Myocyte (in vitro differentiated cells): ENCODE measurements at places on chromosomes 6 and 20.
A peak's percentile ranks its signal among the peaks of the same experiment; 100 is the strongest.

DNA sequence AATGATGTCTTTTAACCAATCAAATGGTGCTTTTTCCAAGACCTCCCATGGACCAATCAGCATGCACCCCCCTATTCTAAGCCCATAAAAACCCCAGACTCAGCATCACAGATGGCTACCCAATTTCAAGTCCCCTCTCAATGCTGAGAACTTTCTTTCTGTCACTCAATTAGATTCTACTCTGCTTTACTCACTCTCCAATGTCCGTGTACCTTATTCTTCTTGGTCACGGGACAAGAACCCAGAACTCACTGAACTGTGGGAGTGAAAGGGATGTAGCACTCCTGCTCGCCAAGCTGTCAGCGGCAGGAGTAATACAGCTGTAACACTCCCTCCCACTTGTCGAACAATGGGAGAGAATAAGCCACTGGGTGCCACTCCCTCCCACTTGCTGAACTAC lies 20.8 kb upstream of the MAP7 start:
- DNase-seq, result no peak

- DNase-seq, result no peak
Observed at GRCh38 chr6:46035242-46035641, 19.6 kb upstream of the CLIC5 start.

DNA sequence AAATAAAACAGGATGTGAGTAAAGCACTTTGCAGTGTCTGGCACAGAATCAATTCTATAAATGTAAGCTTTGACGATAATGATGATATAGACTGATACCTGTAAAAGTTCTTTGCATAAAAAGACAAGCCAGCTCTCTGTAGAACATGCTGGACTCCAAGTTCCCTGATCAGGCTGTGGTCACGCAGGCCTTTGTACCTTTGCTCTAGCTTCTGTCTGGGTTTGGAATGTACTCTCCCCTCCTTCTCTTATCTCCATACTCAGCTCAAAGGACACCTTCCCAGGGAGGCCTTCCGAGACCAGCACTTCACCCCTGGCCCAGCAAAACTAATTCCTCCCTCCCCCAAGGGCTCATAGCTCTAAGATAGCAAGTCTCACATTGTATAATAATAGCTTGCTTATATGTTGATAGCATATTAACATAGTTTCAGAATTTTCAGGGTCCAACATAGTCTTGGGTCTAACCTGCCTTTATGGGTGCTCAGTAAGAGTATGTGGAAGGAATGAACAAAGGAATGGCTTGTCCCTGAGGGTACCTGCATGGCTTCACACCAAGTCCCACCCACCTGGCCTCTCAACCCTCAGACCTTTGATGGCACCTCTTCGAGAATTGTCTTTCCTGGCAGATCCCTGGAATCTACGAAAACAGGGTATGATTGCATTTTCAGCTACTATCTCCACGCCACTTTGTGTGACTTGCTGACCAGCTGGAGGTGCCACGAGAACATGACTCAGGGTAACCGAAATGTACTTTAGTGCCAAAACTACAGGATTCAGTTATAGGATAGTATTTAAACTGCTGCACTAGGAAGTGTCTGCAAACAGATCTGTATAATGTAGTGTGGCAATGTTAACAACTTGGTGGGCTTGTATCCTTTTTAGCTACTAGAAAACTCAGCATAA lies 41.7 kb upstream of the PIM1 start:
- peak; percentile 61 for DNase-seq

- peak; percentile 31 for DNase-seq
Observed at GRCh38 chr20:7841291-7841970, 98.8 kb downstream of the HAO1 start.

DNA sequence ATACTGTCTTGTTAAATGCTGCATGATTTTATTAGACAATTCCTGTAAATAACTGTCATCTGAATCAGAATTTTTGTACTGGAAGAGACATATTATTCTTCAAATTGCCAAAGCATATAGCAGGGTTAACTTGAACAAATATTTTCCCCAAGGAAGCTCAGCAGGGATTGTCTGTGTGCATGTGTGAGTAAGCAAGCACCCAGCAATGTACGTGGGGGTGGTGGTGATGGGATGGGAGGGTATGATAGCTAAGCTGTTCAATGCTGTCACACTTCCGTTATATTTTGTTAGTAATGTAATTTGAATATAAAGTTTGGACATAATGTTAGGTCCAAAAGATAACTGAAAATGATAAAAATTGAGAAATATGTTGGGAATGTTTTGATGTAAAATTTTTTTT lies 118.1 kb downstream of the MYB start:
- DNase-seq, result peak; percentile 6

DNA sequence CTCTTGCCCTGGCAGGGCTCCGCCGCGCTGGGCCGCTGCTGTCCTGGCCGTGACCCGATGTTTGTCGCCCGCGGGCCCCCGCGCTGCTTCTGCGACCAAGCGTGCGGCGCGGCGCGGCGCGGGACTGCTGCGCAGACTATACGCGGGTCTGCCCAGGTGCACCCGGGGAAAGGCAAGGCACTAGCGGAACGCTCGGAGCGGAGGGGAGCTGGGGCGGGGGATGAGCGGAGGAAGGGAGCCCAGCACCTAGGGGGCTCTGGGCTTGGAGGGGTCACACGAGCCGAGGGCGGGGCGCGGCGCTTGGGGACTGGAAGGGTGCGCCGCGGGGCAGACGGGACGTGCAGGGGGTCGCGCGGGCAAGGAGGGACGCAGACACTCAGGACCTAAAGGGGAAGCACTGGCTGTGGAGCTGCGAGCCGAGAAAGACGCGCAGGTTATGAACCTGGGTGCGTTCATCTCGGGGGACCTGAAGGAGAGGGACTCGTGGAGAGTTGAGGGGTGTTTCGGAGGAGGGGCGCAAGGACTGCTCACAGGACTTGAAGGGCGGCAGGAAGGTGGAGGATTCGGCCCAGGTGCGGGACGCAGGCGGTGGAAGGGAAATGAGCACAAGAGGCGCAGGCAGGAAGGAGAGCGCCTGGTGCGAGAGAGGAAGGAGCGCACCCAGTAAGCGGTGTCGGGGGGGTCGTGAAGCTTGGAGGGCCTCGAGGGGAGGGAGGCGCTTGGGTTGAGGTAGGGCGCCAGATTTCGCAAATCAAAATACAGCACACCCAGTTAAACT lies 40.8 kb upstream of the ZNFX1 start:
- no peak for DNase-seq

DNA sequence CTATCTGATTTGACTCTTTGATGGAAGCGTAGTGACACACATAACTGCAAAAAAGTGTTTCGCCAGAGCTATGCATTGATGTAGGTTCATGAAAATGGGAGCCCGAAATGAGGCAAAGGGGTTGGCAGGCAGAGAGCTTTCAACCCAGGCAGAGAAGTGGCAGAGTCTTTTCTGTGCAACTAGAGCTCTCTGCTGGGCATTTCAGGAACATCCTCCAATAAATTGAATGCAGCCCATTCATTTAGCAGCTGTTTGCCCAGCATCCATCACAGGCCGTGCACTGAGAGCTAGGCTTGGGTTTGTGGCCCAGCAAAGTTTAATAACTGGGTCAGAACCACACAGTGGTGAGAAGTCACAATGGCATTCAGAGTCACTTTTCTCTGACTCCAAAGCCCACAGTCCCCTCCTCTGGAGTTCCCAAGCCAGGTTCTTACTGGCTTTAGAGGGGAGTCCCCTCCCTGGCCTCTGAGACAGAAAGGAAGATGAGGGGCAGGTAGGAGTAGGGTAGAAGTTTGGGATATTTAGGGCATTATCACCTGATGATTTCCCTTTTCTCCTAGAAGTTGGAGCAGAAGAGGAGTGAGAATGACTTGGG lies 31.8 kb upstream of the ELMO2 start:
- DNase-seq, result peak; percentile 67

- DNase-seq, result no peak
Observed at GRCh38 chr6:159100395-159101182, 55.8 kb upstream of the TAGAP start.

DNA sequence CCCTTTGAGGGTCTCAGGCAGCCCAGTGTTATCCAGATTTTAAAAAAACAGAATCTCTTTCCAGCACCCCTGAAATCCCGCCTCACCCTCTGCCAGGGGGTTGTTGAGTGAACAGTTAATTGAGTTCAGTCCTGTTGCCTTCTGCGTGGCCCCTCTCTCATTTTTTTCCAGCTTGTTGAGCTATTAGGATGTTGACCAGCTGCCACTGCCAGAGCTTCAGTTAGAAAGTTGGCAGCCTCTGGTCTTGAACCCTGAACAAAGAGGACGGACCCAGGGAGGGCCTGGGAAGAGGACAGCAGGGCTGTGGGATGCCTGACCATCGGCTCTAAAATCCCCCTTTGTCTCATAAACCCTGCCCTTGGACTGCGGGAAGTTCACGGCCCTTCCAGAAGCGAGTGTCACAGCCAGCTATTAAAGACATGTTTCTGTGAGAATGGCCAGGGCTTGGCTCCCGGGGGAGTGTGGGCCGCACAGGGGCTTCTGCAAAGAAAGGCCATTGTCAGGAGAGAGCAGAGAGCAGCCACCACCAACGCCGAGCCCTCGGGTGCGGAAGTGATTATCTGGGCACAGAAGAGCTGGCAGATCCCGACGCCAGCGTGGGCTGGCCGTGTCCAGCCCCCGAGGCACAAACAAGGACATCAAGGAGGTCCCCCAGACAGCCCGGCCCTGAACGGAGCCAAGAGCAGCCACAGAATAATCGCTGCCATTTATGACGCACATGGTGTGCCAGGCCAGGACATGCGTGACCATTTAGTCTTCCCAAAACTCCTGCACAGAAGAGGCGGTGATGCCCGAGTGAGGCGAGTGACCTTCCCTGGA lies 189.0 kb downstream of the ANKRD60 start:
- no peak for DNase-seq

- DNase-seq, result peak; percentile 94
Observed at GRCh38 chr6:25992413-25993340, 30.1 kb downstream of the TRIM38 start.

GRCh38 chr20:3815703-3816315 lies 4.5 kb upstream of the AP5S1 start:
- DNase-seq, result no peak

DNA sequence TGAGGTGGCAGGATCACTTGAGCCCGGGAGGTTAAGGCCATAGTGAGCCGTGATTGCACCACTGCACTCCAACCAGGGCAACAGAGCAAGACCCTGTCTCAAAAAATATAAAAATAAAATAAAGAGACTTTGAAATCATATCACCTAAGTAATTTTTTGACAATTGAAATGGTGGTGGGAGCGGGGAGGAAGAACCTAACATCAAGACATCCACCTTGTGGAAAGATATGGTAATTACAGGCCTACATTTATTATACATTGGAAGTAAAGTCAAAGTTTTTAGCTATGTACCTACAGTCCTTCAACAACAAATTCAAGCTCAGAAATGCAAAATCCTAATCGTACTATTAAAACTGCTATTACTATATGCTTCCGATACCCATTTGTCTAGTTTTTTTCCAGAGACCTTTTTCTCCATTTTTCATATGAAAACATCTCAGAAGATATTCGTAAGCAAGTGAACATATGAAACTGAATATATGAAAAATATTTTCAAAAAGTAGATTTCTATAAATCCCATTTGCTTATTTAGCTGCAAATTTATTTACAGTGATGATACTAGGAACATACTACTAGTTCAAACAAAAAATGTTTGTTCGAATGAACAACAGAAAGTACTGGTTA lies 83.3 kb downstream of the SYCP2 start:
- peak; percentile 57 for DNase-seq

GRCh38 chr6:129069006-129069405 lies 186.1 kb downstream of the LAMA2 start:
- peak; percentile 45 for DNase-seq

- no peak for DNase-seq
Observed at GRCh38 chr6:33925210-33925609, 121.4 kb upstream of the MLN start.

DNA sequence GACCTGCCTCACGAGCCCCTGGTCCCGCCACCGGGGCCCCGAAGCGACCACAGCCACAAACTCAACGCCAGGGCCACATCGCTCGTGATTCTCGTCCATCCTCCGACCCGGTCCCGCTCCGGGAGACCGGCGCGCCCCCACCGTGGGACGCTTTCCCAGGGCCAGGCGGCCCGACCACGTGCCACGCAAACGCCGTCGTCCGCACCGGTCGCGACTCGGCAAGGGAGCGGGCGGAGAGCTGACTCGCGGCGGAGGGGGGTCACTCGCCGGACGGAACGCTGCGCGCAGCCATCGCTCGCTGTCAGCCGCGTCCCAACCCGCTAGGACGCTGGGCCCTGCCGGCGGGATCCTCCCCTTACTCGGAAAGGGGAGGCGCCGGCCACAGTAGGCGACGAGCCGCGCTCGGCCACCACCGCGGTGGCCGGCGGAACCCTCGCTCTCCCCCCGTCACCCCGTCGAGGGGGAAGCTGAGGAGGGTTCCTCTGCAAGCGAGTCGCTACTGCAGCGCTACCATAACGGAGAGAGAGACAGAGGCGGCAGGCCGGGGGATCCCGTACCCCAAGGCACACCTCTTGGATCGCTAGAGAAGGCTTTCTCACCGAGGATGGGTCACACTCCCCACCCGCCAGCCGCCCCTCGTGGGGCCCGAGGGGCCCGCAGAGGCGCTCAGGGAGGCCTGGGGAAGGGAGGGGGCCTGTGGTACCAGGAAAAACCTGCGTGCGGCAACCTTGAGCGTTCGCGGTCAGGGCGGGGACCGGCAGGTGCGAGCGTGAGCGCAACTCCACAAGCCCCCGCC lies 511.8 kb upstream of the ZNF337 start:
- DNase-seq, result peak; percentile 39

- no peak for DNase-seq
Observed at GRCh38 chr6:126664271-126664670, 324.4 kb downstream of the CENPW start.
